ENCODE measurements at places on chromosomes 11 and 22. TPM values are rescaled to one million over a fixed set of nuclear protein-coding genes. Genes with fewer than 3 reads are reported as not detected.
A peak's percentile ranks its signal among the peaks of the same experiment; 100 is the strongest.

GRCh38 chr11:2448661-2449547 lies 4.1 kb downstream of the KCNQ1 start:
- no peak for DNase-seq

AHNAK gene
- total RNA-seq, result 567 TPM

DNA sequence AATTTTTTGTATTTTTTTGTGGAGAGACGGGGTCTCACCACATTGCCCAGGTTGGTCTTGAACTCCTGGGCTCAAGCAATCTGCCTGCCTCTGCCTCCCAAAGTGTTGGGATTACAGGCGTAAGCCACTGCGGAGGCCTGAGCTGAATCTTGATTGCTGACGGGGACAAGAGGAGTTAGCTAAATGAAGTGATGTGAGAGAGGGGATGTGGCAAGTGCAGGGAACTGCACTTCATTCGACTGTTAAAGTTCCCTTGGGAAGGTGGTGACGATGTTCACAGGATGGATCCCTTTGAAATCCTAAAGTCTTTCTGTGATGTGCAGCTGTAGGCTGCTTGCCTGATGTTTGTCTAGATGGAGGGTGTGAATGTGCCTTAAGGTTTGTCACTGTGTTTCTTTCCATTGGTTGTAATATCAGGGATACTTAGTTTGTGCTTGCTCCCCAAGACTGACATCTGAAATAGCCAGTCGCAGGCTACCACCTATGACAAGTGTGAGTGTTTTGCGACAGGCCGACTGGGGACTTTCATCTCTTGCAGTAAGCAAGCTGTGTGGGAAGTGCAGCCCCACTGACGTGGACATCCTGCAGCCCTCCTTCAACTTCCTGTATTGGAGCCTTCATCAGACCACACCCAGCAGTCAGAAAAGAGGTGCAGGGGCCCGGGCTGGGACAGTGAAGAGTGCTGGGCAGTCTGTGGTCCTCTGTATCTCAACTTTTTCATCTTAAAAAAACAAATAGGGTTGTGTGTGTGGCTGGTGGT lies 19.6 kb upstream of the CCDC134 start:
- DNase-seq, result no peak

GRCh38 chr11:2825261-2825888 lies 60.2 kb downstream of the CDKN1C start:
- DNase-seq, result peak; percentile 52

DNA sequence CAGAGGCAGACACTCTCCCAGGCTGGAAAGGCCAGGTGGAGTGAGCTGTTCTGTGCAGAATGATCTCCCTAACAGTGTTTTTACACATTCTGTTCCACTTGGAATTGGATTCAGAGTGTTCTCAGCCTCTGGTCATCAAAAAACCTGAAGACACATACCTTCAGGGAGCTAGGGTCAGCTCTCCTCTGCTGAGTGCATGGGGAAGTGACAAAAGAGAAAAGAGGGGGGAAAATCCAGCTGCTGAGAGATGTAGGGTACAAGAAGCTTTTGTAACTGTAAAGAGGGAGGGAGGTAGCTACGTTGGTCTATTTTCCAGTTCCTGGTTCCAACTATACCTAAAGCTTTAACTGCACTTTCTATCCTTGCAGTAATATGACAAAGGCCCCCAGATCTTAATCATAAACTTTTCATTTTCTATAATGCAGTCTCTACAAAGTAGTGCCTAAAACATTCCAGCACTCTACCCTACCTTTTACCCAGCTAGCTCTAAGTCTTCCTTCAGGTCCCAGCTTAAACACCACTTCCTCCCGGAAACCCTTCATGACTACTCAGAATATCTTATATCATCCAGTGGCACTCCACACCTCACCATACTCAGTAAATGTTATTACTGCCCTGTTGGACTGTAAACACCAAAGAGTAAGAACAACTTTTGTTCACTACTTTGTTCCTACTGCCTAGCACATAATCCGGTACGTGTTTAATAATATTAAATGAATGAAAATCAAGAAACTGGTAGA lies 9.2 kb downstream of the MAPK1 start:
- no peak for DNase-seq

PLEKHA7 gene
- 19.9 TPM for total RNA-seq

DNA sequence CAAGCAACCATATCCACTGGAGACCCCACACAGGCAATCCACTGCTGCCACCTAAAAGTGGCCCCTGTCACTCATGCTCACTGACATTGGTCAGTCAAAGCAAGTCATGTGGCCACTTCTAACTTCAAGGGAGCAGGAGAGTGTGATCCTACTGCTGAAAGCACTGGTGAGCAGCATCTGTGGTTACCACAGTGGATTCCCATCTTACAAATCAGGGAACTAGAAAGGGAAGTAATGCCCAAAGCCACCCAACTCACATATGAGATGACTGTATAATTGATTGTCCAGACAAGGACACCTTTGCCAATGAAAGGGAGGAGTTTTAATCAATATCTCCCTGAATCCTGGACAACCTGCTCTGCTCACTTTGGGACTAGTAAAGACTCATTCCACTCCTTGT lies 17.7 kb downstream of the RCN1 start:
- DNase-seq, result no peak

GRCh38 chr11:132590554-132590953 lies 941.7 kb downstream of the OPCML start:
- no peak for DNase-seq

F2 gene
- not detected for total RNA-seq

DNA sequence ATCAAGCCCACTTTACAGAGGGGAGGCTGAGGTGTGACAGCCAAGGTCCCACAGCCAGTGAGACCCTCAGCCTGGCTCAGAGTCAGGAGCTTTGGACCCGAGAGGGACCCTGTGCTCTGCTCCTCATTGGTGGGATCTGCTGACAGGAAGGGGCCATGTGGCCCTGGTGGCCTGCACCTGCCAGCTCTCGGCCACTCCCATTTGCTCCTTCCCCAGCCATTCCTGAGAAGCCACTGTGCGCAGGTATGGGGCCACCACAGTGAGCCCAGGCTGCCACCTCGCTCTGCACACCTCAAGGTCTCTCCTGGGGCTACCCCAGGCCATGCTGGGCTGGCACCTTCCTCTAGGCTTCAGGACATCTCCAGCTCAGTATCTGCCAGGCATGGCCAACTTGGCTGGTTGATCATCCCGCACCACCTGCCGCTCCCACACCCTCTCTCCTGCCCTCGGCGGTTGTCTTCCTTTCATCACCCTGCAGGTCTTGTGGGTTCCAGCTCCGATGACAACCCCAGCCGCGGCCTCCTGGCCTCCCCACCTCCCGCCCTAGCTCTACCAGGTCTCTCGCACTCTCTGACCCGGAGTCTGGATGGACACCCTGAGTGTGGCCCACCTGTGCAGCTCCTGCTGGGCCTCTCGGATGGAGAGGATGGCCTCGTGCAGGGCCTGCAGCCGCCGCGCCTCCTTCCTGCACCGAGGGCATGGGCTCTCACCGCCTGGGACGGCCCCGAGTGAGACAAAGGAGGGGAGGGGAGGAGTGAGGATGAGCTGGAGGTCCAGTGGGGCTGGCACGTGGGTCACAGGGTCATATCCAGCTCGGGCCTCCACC lies 32.2 kb upstream of the CARS1 start:
- no peak for DNase-seq

SLCO2B1 gene
- total RNA-seq, result 9.8 TPM

GRCh38 chr11:69957849-69958248 lies 120.3 kb upstream of the ANO1 start:
- no peak for DNase-seq

DNA sequence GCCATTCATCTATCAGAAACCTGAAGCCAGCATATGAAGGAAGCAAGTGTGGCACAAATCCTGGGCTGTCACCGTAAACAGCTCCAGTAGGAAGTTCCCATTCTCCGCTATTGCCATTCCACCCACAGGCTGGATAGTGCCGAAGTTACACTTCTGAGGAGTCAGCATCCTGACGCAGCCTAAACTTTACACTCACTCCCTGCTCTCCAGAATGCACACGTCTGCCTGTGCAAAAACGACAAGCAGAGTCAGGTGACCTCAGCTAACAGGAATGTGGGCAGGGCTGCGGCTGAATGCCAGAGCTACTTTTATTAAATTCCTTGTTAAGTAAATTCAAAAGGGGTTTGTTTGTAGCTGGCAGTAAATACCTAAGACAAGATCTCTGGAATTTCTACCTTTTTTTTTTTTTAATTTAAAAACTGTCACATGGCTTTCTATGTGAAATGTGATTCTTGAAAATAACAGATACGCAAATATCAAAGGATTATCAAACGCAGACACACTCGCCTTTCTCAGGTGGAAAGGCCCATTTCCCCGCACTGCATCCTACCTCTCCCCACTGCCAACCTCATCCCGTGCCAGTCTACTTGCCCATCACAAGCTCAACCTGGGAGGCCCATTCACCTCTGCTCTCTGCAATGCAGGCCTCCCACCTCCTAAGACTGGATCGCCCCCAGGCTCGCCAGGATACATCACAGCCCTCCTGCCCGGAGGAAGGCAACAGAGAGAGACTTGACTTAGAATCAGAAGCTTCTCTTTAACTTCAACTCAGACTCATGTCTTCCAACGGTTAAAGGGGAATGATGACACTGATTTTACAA lies 33.5 kb downstream of the NFRKB start:
- peak; percentile 63 for DNase-seq

APOA4 gene
- total RNA-seq, result not detected

DNA sequence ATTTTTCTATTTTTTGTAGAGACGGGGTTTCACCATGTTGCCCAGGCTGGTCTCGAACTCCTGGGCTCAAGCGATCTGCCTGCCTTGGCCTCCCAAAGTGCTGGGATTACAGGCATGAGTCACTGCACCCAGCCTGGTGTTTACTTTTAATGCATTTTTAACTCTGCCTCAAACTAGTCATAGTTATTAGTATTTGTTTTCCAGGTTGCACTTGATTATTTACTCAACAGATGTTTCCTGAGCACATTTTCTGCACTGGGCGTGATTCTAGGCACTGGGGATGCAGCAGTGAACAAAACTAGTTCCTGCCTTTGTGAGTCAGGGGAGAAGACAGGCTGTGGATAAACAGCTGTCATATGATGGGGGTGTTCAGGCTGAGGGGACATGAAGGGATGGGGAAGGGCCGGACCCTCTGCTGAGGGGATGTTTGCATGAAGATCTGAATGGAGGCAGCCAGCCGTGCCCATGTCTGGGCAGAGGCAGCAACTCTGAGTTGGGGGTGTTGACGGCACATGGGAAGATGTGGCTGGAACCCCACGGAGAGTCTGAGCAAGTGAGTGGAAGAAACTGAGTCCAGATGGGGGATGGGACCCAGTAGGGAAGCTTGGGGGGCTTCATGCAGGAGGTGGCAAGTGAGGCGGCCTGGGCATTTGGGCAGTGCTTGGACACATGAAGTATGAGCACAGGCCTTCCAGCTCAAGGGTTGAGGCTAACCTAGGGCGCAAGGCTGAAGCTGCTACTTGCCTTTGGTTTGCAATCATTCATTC lies 34.4 kb downstream of the MPPED1 start:
- no peak for DNase-seq

DNA sequence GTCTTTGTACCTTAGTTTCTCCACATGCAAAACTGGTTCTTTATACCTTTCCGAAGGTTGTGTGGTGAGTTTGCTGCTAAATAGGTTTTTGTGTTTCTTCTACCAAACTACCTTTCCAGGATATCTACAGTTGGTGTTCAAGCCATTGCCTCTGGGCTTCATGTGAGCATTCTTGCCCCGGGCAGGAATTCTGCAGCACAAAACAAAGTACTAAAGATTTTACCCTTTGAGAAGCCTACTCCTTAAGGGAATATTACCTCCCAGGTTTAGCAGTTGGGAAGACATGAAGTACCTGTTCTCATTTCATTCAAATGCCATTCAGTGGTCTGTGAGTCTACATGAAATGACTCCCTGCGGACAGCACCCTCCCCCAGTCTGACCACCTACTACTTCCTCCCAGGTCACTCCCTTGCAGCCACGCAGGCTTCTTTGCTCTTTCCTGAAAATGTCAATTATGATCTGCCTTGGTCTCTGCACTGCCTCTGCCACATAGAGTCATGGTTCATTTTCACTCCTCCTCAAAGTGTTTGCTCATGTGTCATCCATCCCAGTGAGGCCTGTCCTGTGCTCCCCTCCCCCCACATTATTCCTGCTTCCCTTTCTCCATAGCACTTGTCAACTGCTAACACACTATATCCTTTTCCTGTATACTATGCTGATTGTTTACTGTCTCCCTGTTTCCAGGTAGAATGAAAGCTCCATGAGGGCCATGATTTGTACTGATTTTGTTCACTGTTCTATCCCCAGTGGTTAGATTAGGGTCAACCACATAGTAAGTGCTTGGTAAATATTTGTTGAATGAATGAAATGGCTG lies 36.9 kb downstream of the PACS1 start:
- no peak for DNase-seq

DNA sequence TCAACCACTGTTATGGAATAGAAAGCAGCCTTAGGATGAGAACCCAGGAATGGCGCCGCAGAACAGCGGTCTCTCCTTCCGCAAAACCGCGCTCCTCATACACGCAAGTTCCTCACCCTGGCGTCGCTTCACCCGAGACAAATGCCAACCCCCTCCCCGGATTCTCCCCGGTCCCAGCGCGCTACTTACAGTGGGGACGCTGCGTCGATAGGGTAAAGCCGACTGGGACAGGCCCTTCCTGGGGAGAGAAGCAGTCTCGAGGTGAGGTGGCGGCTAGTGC lies 287 bp downstream of the RPS13 start:
- DNase-seq, result no peak

GRCh38 chr11:78586452-78587046 lies 11.9 kb upstream of the NARS2 start:
- no peak for DNase-seq

GRCh38 chr11:114131461-114131864 lies 72.0 kb downstream of the ZBTB16 start:
- no peak for DNase-seq
